HCT116 (cell line): ENCODE measurements at places on chromosomes 3 and 15. TPM values are rescaled to one million over a fixed set of nuclear protein-coding genes. Genes with fewer than 3 reads are reported as not detected.

- H3K27me3 ChIP-seq = no peaks in the 10 kb centered on the region
- no peak overlapping the region for H3K27ac ChIP-seq
- no peak for DNase-seq
- no peak overlapping the region for H3K4me3 ChIP-seq
- no peaks in the 10 kb centered on the region for H3K36me3 ChIP-seq
- 0 out of 2 replicates have a peak, but pooled peaks cover 2% of the 10 kb centered on the region for H3K4me1 ChIP-seq
Observed at GRCh38 chr15:101600035-101600434, 52.1 kb downstream of the TM2D3 start.

DNA sequence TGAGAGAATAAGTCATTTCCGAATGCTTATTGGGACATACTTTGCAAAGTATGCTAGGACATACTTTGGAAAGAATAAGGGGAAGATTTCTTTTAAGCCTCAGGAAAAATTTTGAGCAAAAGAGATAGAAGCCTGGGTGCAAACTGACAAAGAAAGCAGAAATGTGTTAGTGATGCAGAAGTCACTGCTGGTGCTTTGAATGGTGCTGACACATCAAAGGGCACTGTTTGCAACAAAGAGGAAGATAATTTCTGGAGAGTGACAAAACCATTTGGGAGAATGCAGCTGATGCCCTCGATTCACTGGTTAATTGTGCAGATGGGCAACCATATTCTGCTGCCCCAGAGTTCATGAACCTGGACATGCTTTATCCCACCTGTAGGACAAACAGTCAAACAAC, 11.0 kb upstream of the RAP2B start:
- no peak for DNase-seq
- no peaks in the 10 kb centered on the region for H3K4me1 ChIP-seq
- no peaks in the 10 kb centered on the region for H3K27me3 ChIP-seq

DNA sequence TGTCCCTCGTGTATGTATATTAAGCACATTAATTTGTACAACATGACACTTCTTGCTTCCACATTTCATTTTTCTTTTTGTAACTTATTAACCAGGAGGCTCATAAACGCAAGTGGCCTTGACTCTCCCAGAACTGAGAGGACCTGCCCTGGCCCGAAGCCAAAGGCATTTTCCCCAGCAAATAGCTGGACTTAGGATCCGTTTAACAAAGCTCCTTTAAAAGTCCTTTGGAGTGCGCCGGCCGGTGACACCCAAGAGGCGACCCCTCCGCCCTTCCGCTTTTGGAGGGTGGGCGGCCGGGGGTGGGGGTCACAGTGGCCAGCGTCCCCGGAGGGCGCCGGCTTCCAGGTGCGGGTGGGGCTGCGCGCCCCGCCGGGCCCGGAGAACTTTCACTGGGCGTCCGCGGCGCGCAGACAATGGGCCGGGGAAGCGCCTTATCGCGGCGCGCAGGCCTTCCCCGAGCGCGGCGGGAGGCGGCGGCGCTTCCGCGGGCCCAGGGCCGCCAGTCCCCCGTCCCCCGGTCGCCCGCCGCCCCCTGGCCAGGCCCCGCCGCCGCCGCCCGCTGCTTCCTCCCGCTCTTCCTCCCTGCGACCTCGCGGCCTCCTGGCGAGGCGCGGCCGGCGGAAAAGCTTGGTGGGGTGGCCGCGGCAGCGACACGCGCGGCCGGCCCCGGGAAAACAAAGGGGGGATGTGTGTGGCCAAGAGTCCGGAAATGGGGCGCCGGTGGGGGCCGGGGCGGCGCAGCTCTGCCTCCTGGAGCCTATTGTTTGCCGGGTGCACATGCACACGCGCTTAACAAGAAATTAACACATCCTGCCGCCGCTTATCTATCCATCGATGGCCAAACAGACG, 613.4 kb downstream of the MCTP2 start:
- DNase-seq = no peak
- no peaks in the 10 kb centered on the region for H3K27me3 ChIP-seq
- no peak overlapping the region for H3K4me3 ChIP-seq
- H3K27ac ChIP-seq = no peak overlapping the region

GRCh38 chr15:53312707-53313106, 446.8 kb downstream of the WDR72 start:
- H3K27ac ChIP-seq = no peak overlapping the region
- H3K36me3 ChIP-seq = no peaks in the 10 kb centered on the region
- DNase-seq = no peak
- H3K27me3 ChIP-seq = no peaks in the 10 kb centered on the region

GRCh38 chr15:101712078-101712477, 12.2 kb downstream of the TARS3 start:
- no peak overlapping the region for H3K4me3 ChIP-seq
- no peak overlapping the region for H3K27ac ChIP-seq
- H3K27me3 ChIP-seq = no peaks in the 10 kb centered on the region

DNA sequence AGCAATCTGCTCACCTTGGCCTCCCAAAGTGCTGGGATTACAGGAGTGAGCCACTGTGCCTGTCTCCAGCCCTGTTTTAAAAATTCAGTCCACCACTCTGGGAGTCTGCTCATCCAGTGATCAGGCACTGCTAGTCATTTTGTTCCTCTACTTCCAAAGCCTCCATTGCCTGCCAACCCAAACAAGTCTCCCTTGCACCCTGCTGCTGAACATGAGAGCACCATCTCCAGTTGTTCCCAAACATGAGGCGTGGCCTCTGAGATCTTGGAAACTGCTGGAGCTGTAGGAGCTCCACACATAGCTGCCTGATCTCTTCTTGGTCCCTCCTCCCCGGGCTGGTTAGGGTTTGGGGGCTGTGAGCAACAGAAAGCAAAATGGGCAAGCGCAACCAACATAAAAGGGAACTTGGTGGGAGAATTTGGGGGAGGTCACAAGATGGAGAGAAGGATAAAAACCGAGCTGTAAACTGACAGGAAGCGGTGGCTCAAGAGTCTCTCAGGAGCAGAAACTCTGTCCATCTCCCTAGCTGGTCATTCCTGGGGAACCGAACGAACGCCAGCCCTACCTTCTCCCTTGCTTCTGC, 49.6 kb upstream of the TLE3 start:
- no peaks in the 10 kb centered on the region; the same call in 1 of the 2 replicates for H3K27me3 ChIP-seq
- DNase-seq = no peak
- H3K4me1 ChIP-seq = peaks cover 4% of the 10 kb centered on the region; the same call in 1 of the 2 replicates
- H3K27ac ChIP-seq = no peak overlapping the region

DNA sequence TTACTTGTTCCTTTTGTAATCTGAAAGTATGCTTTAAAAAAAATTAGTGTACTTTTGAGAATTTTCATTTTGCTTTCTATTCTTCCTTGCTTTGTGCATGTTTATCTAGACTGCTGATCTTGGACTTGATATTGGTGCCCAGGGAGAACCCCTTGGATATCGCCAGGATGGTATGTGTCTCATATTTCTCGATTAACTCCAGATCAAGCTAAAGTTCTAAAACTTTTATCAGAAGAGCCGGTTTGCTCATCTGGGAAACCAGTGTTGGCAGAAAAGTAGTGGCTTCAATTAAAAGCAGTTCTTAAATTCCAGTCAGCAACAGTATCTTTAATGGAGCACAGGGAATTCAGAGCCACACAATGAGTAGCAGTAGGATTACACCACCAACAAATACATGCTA, 38.6 kb downstream of the CTNNB1 start:
- peaks cover 66% of the 10 kb centered on the region for H3K36me3 ChIP-seq
- no peaks in the 10 kb centered on the region for H3K27me3 ChIP-seq
- H3K27ac ChIP-seq = no peak overlapping the region
- no peak for DNase-seq

GATA2 gene
- 18.6 TPM for total RNA-seq

FAM107A gene
- not detected for total RNA-seq
